ENCODE measurements at places on chromosomes 12 and 14.

DNA sequence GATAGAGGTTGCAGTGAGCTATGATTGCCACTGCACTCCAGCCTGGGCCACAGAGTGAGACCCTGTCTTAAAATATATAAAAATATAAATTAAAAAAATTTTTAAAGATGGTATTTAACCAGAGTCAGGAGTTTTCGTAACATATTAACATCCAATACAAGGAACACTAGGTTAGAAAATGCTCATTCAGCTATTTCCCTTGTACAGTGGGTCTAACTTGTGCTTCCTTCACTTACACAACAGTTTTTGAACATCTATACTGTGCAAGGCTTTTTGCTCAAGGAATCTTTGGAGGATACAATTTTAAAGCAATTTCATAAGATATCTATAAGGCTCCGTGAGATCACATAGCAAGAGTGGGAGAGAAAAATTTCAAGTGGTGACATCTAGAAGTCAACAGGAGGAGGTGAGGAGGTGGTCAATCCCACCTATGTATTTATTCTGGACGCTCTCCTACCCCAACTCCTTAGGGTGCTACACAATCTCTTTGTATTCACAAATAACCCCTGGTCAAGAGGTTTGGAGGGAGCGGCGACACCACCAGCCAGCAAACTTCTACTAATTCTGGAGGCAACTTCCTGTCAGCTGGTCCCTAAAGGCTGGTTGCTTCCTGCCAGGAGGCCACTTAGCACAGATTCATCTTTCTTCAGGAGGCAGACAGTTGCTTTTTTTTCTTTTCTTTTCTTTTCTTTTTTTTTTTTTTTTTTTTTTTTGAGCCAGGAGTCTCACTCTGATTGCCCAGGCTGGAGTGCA, 22.2 kb downstream of the DUSP16 start:
- DNase-seq = no peak

GRCh38 chr12:43052441-43052840, 462.9 kb upstream of the PRICKLE1 start:
- no peak for DNase-seq

DNA sequence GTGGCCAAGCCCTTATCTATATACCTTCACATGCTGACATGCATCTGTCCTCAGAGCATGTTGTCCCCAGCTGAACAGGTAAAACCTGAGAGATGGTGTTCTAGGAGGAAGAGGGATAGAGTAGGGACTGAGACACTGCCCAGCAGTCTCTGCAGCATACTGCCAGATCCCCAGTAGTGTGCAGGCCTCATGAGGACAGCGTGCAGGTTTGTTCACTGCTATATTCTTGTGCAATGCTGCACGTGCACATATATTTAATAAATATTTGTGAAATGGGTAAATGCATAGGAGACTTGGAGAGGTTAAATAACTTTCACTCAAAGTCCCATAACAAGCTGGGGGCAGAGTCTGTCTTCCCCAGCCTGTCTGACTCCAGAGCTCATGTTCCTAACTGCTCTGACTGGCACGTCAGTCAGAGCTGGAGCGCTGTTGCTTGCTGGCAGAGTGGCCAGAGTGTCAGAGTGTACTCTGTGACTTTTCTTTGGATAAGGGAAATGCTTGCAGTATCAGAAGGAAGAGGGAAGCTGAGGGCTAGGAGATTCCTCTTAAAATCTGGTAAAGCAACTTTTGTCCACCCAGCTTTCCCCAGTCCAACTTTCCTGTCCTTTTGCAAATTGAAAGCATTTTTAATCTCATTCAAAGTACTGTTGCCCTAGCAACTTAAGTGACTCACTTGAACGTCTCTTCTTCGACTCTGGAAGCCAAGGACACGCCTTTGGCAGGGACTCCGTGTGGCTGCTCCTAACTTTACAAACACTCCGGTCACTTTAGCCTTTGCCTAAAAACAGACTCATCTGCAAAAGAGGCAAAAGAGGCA, 14.9 kb upstream of the POLR3B start:
- no peak for DNase-seq

GRCh38 chr14:94649543-94650443, 37.6 kb downstream of the SERPINA3 start:
- no peak for DNase-seq

DNA sequence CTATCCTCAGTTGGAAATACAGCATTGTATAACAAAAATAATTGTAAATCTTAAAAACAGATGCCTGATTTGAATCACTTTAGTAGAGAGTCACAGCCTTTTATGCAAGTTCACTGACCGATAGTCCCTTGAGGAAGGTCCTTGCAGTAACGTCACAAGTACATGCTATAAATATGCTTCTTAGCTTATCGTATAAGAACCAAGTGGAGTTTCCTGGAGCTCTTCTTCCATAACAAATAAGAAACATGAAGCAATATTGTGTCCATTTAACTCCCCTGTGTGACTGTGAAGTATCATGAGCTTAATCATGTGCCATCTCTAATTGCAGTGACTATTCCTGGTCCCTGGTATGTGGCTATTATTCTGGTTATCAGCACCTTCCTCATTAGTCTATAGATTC, 107.9 kb downstream of the SLC38A4 start:
- DNase-seq = no peak
